Activated naive CD4-positive, alpha-beta T cell treated with anti-CD3 and anti-CD28 coated beads for 36 hours (primary cell): ENCODE measurements at places on chromosomes 3 and 15. TPM values are rescaled to one million over a fixed set of nuclear protein-coding genes. Genes with fewer than 3 reads are reported as not detected.

DNA sequence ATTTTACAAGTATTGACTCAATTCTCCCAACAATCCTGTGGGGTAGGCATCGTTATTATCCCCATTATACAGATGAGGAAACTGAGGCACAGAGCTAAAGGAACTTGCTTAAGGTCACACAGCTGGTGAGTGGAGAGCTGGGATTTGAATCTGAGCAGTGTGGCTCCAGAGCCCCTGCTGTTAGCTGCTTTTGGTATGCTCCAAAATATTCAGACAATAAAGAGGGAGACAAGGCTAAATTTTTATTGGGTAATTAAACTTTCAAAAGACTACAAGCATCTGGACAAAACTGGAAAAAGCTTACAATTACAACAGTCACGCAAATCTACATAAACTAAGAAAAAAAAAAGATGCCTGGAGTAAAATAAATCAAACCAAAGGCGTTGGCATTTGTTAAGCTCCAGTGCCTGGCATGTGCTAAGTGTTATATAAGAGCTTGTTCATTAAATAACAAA lies 27.7 kb downstream of the CCDC13 start:
- no peak overlapping the region for H3K4me3 ChIP-seq
- DNase-seq = no peak
- H3K27ac ChIP-seq = no peak overlapping the region
- H3K4me1 ChIP-seq = peaks cover 28% of the 10 kb centered on the region
- no peaks in the 10 kb centered on the region for H3K36me3 ChIP-seq

ACTRT3 gene
- total RNA-seq = not detected

GRCh38 chr15:94182883-94183282 lies 48.5 kb upstream of the MCTP2 start:
- H3K4me1 ChIP-seq = no peaks in the 10 kb centered on the region
- no peak for DNase-seq
- no peak overlapping the region for H3K27ac ChIP-seq
- no peak overlapping the region for H3K4me3 ChIP-seq

FMN1 gene
- total RNA-seq = 0.12 TPM

DNA sequence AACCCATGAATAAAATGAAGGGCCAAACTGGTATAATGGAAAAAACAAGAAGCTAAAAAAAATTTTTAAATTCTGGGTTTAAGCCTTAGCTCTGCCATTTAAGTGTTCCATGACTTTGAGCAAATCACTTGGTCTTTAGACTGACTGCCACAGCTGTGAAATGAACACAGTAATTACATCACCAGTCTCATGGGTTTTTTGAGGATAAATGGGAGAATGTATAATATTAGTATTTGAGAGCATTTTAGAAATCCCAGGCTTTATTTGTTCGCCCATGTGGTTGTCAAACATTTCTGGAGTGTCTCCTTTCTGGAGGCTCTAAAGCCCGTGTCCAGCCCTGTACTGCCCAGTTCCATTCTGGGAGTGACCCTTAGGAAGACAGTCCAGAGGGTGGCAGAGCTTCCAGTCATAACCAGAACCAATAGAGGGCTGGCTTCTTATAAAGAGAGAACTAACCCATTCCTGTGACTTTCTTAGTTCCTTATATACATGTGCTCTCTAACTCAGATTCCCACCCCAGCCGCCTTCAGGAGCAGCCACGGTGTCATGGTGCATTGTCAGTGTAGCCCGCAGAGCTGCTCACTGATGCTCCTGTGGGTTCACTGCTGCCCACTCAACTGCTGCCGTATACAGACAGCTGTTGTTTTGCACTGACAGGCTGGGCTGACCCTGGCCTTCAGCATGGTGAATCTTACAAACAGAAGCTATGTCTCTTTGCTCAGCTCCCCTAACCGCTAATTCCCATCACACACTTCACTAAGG lies 44.7 kb downstream of the BOC start:
- DNase-seq = no peak
- no peaks in the 10 kb centered on the region for H3K27me3 ChIP-seq
- no peaks in the 10 kb centered on the region for H3K36me3 ChIP-seq
- no peak overlapping the region for H3K27ac ChIP-seq
- H3K4me1 ChIP-seq = no peaks in the 10 kb centered on the region
- no peak overlapping the region for H3K4me3 ChIP-seq

CHL1 gene
- not detected for total RNA-seq

- H3K27ac ChIP-seq = no peak overlapping the region
- no peak for DNase-seq
- no peaks in the 10 kb centered on the region for H3K27me3 ChIP-seq
Observed at GRCh38 chr3:60133269-60134162, 1083.7 kb upstream of the CFAP20DC start.

DNA sequence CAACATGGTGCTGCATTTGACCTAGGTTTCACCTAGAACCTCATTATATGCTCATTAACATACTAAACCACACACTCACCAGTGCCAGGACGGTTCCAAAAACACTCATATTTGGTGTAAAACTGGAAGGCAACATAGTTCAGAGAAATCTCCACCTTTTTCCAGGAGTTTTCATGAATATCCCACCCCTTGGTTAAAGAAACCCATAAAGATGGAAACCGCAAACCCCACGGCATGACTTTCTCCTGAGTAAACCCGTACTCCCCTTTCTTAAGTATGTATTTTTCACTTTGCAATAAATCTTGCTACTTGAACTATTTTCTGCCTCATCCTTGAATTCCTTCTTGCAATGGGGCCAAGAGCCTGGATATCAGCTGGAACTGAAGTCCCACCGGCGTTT lies 379.3 kb downstream of the MAGI1 start:
- H3K4me1 ChIP-seq = no peaks in the 10 kb centered on the region
- no peak for DNase-seq
- H3K27ac ChIP-seq = no peak overlapping the region
- no peaks in the 10 kb centered on the region for H3K36me3 ChIP-seq
- no peak overlapping the region for H3K4me3 ChIP-seq
- H3K27me3 ChIP-seq = no peaks in the 10 kb centered on the region

DNA sequence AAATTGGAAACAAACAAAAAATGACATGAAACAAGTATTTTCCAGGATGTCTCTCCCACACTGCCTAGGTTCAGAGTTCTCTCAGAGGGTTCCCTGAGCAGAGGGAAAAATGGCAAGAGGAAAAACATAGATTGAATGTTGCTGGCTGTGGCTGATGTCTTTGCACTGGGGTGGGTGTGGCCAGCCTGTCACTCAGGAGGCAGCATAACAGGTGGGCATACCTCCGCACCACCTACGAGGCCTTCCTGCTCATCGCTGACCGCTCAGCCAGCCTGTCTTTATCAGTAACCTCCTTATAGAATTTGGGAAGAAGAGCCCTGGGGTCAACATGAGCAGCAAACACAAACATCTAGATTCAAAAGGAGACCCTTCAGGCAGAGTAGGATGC lies 216.6 kb upstream of the UMPS start:
- H3K27me3 ChIP-seq = peaks cover 21% of the 10 kb centered on the region
- no peak overlapping the region for H3K4me3 ChIP-seq
- no peaks in the 10 kb centered on the region for H3K4me1 ChIP-seq
- no peak overlapping the region for H3K27ac ChIP-seq
- no peak for DNase-seq
- no peaks in the 10 kb centered on the region for H3K36me3 ChIP-seq

DNA sequence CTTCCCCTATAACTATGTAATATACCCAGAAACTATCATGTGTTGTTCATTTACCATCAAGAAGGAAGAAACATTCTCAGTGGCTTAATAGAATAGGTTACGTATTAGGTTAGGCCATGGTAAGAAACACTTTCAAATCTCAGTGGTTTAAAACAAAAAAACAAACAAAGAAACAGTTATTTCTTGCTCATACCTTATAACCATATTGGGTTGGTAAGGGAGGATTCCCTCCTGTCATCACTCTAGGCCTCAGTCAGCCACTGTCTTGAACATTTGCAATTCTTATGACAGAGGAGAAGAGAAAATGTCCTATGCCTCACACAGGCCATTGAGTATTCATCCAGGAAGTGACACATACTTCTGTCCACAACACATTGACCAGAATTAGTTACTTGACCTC lies 727.7 kb upstream of the NECTIN3 start:
- no peaks in the 10 kb centered on the region for H3K4me1 ChIP-seq
- no peak for DNase-seq
- peaks cover 2% of the 10 kb centered on the region for H3K27me3 ChIP-seq
- no peak overlapping the region for H3K27ac ChIP-seq
- no peak overlapping the region for H3K4me3 ChIP-seq

DNA sequence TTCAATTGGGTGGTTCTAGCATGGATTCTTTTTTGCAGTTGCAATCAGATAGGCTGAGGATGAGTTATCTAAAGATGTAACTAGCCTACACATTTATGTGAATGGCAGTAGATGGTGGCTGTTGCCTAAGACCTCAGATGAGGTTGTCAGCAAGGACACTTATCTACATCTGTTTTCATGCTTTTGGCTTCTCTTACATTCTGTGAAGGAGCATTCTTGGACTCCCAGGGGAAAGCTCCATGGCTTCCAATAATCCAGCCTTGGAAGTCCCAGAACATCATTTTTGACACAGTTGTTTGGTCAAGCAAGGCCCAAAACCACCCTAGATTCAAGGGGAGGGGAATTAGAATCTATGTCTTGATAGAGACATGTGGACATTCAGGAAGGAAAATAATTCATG lies 332.2 kb upstream of the RBMS3 start:
- H3K27ac ChIP-seq = no peak overlapping the region
- H3K27me3 ChIP-seq = peaks cover 2% of the 10 kb centered on the region
- no peaks in the 10 kb centered on the region for H3K36me3 ChIP-seq

GPR27 gene
- 0.74 TPM for total RNA-seq

DNA sequence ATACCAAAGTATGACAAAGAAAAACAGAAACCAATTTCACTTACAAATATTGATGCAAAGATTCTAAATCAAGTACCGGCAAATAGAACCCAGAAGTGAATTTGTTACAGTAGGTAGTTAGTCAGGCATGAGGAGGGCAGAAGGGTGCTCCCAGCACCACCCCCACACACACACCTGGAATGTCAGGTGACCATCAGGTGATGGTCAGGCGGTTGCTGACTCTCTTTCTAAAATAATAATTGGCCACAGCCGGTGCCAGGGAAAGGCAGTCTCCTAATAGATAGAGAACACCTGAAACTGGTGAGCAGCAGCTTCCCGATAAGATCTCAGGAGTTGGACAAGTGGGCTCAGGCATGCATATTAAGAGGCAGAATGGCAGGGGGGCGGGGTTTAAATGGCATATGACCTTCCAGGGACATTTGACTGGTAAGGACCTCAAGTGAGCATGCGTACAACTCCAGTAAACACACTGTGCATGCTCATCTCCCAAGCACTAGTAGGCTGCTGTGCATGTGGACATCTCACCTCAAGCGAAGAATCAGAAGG lies 131.1 kb downstream of the ANO10 start:
- peaks cover 24% of the 10 kb centered on the region for H3K4me1 ChIP-seq
- peaks cover 1% of the 10 kb centered on the region for H3K36me3 ChIP-seq
- H3K27ac ChIP-seq = no peak overlapping the region
- H3K4me3 ChIP-seq = no peak overlapping the region
- H3K27me3 ChIP-seq = no peaks in the 10 kb centered on the region

DNA sequence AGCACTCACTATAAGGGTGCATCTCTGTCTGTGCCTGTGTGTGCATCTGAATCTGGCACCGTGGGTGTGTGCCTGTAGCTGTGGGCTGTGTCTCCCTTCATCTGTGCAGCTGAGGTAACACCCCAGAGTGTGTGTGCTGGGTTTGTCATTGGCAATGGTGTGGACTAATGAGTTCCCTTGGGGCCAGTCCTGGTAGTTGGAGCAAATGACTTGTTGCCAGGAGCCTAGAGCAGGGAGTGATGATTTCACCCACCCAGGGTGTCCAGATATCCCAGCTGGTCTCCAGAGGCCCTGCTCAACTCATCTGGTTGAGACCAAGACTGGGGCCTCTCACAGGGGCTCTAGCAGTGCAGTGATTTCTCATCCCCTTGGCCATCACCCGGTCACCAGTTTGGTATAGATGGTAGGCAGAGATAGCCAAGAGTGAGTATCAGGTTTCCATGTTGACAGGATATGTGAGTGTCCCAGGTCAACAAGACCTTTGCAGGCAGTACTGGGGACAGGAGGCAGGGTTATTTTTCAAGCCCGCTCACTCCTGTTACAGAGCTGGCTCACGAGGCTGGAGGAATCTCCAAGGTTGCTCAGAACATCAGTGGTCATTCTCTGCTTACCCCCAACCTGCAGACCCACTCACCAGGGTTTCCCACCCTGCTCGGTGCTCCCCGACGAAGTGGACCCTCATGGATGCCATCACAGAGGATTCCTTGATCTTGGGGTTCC lies 4.1 kb upstream of the HDAC11 start:
- no peak for DNase-seq
- no peak overlapping the region for H3K4me3 ChIP-seq
- no peaks in the 10 kb centered on the region for H3K27me3 ChIP-seq
- no peak overlapping the region for H3K27ac ChIP-seq
- H3K4me1 ChIP-seq = peaks cover 4% of the 10 kb centered on the region

DNA sequence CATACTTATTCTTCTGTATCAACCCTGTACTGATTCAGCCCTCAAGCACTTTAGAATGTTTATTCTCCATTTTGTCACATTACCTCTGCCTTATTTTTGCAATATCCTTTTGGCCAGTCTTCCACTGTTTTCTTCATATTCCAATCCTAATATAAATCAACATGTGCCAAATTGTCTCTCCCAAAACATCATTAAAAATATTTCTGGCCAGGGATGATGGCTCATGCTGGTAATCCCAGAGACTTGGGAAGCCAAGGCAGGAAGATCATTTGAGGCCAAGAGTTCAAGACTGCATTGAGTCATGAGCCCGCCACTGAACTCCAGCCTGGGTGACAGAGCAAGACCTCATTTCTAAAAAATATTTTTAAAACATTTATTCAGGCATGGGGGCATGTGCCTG lies 641.4 kb upstream of the CBLB start:
- peaks cover 3% of the 10 kb centered on the region for H3K4me1 ChIP-seq
- no peak overlapping the region for H3K27ac ChIP-seq
- H3K4me3 ChIP-seq = no peak overlapping the region
- H3K36me3 ChIP-seq = no peaks in the 10 kb centered on the region
- peaks cover 11% of the 10 kb centered on the region for H3K27me3 ChIP-seq
- DNase-seq = no peak

GRCh38 chr3:10529809-10530208 lies 24.4 kb upstream of the ATP2B2 start:
- peaks cover 4% of the 10 kb centered on the region for H3K27me3 ChIP-seq
- no peaks in the 10 kb centered on the region for H3K4me1 ChIP-seq
- no peak overlapping the region for H3K27ac ChIP-seq
- no peaks in the 10 kb centered on the region for H3K36me3 ChIP-seq

GRCh38 chr3:119085070-119085439 lies 50.4 kb upstream of the IGSF11 start:
- no peaks in the 10 kb centered on the region for H3K36me3 ChIP-seq
- H3K27ac ChIP-seq = no peak overlapping the region
- DNase-seq = no peak

- no peak for DNase-seq
- no peak overlapping the region for H3K27ac ChIP-seq
- no peaks in the 10 kb centered on the region for H3K27me3 ChIP-seq
- no peak overlapping the region for H3K4me3 ChIP-seq
Observed at GRCh38 chr15:67997996-67998395, 56.1 kb upstream of the PIAS1 start.
